Right hindlimb (tissue), 1 donor: ENCODE measurements at places on chromosomes 1 and 21.

DNA sequence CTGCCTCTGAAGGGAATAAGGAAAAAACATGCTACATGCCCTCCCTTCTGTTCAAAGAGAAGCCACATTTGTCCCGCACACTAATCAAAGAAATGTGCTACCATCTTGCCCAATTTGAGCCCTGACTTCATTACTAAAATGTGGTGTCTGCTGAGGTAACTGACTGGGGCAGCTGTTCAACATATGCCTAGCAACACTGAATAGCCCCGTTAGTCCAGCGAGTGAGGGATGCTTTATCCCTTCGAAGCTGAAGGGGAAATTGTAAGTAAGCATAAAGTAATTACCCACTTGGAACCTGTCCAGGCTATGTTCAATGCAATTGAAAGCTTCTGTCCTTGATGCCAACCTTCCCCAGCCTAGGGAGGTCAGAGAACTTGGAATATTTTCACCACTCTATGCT, 310.6 kb downstream of the SEC16B start:
- DNase-seq, result no peak

DNA sequence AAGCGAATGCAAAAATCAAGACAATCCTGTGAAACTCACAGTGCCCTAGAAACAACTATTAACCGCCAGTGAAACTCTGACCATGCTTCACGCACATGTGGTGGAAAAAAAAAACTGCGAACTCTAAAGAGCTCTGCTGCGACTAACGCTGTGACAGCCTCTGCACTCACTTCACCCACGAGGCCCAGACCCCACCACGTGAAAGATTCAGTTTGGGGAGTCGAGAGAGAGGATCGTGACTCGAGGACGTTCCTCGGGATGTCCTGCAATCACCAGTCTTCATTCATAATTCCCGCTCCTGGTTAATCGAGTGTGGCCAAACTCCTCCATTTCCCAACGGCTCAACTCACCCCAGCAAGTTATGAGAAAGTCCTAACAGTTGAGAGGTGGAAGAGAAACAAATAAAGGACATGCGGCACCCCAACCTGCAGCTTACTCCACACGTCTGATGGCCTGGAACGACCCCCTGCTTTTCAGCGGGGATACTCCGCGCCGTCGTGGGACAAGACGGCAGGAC, 1.1 kb downstream of the SERBP1 start:
- peak; percentile 45 for DNase-seq

GRCh38 chr1:43273708-43274107, 3.9 kb downstream of the TMEM125 start:
- DNase-seq, result no peak

DNA sequence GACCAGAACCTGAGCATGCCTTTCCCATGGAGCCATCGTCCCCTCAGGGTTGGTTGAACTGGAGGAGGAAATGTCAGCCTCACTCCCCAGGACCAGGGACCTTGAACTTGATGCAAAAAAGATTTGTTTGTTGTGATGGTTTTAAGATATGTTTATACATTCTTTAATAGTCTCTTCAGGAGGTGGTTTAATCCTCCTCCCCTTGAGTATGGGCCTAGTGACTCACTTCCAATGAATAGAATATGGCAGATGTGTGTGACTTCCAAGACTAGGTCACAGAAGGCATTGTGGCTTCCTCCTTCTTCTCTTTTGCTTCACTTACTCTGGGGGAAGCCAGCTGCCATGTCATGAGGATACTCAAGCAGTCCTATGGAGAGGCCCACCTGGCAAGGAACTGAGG, 81.7 kb upstream of the WNT4 start:
- DNase-seq, result no peak

DNA sequence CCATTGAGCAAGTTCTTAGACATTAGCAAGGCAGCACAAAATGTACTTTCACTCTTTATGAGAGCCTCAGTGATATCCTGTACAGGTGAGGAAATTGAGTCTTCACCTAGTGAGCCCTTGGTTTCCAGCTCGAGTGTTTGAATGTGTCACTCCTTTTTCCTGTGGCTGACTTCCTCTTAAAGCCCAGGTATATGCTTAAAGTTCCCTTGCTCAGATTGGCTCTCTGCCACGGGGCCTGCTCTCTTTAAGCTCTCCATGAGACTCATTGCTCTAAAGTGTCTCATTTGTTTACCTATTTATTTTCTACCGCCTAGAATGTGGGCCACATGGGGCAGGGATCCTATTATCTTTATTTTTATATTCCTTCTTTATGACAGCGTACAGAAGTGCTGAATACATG, 324.9 kb downstream of the SIPA1L2 start:
- DNase-seq, result no peak

DNA sequence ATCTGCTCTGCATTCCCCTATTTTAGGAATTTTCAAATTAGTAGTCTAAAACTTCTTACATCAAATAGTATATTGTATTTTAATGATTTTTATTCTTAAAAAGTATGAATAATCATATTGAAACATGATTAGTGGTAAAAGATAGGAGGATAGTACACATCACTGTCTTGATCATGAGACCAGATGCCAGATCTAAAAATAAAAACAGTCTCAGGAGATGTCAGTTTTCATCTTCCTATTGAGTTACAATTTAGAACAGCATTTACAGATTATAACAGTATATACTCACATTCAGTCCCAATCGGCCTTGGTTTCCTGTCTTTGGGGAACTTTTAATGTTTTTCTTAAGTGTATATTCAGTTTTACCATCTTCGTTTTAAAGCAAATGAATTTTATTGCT, 95.9 kb downstream of the USP25 start:
- DNase-seq, result no peak

GRCh38 chr21:31310750-31311149, 33.3 kb downstream of the TIAM1 start:
- no peak for DNase-seq

- DNase-seq, result no peak
These were observed 47.7 kb downstream of the SYCP1 start for GRCh38 chr1:114902343-114902742.

DNA sequence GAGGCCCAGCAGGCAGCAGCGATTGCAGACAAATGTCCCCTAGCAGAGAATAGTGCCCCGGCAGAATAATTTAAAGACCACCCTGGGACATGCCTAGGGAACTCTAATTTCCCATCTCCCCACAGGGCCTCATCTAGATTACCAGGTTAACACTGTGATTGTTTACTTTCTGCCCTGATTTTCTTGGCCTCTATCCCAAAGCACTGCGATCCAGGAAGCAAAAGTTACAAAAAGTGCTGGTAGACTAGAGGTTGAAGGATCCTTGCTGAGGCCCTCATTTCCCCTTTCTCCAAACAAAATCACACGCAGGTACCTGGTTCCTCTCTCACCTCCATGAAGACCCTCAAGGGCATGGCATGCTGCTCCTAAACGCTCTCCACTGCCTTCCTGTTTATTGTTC, 229.7 kb downstream of the C1orf94 start:
- DNase-seq, result no peak

GRCh38 chr1:32774950-32775634, 42.1 kb downstream of the YARS1 start:
- peak; percentile 69 for DNase-seq

DNA sequence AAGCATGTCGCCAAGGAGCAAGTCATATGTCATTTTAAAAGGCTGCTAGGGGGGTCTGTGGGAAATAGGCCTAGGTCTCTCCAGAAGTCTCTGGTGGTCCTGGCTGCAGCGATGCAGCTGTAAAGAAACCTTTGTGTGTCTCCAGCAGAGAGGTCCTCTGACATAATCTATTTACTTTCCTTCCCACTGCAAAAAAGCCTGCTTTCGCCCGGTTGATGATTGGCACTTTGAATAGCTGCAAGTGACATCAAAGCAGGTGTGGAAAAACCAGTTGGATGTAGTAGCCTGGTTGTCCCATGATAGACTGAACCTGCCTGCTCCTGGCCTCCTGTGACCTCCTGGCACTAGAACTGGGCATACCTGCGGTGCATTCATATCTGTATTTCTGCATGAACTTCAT, 13.8 kb downstream of the RASSF5 start:
- DNase-seq, result no peak

DNA sequence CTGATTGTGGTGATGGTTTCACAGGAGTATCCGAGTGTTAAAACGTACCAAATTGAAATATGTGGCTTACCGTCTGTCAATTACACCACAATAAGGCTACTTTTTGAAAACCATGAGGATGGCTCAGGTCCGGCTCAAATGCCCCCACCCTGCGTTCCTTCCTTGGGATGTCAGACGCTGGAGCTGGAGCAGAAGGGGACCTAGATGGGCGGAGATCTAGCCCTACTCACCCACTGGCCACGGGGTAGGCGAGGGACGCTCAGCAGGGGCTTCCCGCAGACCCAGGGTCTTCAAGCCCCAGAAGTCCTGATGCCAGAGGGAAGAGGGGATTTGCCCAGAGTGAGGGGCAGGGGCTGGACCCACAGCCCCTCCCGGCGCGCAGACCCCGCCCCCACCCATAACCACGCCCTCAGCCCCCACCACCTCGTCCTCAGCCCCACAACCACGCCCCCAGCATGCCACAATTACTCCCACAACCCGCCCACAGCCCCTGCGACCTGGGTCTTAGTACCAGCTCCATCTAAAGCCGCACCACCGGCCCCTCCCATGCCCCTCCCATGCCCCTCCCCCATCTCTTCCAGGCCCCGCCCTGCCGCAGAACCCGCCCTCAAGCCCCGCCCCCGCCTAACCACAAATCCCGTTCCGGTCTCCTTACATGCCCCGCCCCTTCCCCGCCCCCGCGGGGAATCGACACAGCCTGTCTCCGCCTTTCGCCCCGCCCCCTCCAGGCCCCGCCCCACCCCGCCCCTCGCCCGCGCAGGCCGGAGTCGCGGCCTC, at the start of gene LRRC3:
Gene LRRC3 (plus strand): TSS at position 764 of the 777 bp plus-strand sequence. CDS start 1,135 bp downstream, outside the sequence.
- DNase-seq, result peak; percentile 86

- DNase-seq, result no peak
These were observed 55.3 kb upstream of the SAMD13 start for GRCh38 chr1:84246213-84246612.

GRCh38 chr1:207882692-207883091, 28.2 kb downstream of the CD34 start:
- no peak for DNase-seq

- DNase-seq, result no peak
These were observed 772 bp downstream of the SLC30A2 start for GRCh38 chr1:26044971-26045721.

- no peak for DNase-seq
These were observed 22.4 kb upstream of the EPS15 start for GRCh38 chr1:51541313-51542050.

- DNase-seq, result no peak
These were observed 14.9 kb downstream of the APCS start for GRCh38 chr1:159602501-159602999.

- no peak for DNase-seq
These were observed 58.4 kb upstream of the IGSF21 start for GRCh38 chr1:18049228-18049627.

- DNase-seq, result peak; percentile 82
These were observed 492 bp downstream of the HLX start for GRCh38 chr1:220879509-220880361.

DNA sequence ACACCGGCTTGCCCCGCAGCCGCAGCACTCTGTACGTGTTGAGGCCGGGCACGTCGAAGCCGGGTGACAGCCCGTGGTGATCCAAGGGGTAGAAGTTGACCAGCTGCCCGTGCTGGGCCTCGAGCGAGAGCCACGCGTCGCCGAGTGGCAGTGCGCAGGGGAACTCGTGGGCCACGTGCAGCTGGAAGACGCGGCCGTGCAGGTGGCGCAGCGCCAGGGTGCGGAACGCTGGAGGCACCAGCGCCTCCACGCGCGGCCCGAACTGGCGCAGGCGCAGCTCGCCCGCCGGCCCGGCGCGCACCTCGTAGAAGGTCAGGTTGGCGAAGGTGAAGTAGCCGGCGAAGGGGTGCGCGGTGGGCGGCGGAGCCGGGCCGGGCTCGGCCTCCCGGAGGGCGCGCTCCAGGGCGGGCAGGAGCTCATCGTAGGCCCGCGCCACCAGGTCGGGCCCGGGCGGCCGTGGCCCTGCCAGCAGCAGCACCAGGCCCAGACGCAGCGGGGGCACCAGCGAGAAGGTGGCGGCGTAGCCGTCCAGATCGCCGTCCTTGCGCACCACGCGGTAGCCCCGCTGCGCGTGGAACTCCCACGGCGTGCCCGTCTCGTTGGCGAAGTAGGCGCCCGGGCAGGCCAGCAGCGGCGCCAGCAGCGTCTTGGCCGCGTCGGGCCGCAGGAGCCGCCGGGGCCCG, 19.5 kb downstream of the LACTBL1 start:
- DNase-seq, result peak; percentile 34

- DNase-seq, result peak; percentile 88
These were observed 40.2 kb downstream of the HSPG2 start for GRCh38 chr1:21896652-21897532.

- no peak for DNase-seq
These were observed 29.2 kb downstream of the UAP1 start for GRCh38 chr1:162590686-162591085.
